Stimulated activated CD4-positive, alpha-beta T cell treated with anti-CD3 and anti-CD28 coated beads, TNF-alpha, amount 100 ng/mL, for 24 hours (primary cell): ENCODE measurements at places on chromosomes 5 and 9.

- DNase-seq, result no peak
These were observed 67.0 kb upstream of the TNPO1 start for GRCh38 chr5:72749362-72749997.

DNA sequence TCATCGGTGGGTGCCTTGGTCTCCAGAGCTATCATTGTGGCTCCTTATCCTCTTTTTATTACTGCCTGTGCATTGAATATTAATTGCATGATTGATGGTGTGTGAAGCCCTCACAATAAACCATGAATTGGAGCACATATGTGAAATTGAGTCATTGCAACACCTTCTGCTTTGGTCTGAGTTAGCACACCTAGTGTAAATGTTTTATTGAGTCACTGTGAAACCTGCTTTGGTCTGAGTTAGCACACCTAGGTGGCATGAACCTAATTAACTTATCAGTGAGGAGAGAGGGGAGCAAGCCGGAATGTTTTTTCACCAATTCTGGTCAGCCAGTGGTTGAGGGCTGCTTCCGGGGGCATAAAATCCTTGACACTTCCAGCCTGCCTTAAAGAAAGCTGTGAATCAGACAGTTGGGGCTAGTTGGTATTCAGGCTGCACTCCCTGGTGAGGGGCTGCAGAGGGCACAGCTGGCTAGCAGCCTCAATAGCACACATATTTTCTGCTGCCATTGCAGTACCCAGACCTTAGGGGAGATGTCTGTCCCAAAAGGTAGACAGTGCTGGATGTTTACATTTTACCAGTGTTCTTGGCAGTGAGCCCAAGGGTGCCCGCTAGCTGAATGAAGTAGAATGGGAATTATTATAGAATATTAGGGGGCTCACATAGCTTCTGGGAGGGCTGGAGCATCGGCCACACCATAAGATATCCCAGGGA lies 76.5 kb upstream of the GOLM1 start:
- no peak for DNase-seq

DNA sequence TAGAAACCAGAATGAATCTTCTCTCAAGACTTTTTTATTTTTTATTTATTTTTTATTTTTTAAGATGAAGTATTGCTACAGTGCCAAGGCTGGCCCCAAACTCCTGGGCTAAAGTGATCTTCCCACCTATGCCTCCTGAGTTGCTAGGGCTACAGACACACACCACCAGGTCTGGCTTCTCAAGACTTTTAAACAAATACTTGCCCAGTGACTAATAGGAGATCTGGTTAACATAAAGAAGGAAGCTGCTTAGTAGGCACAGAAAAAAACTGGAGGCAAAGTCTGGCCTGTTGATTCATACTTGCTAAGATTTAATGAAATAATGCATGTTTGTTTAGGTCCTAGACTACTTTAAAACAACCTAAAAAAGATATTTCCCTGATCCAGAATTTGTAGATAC lies 43.8 kb downstream of the SLC38A9 start:
- no peak for DNase-seq

GRCh38 chr5:103523319-103523718 lies 39.3 kb downstream of the NUDT12 start:
- DNase-seq, result no peak
